ENCODE measurements at places on chromosomes 12 and 14.
A peak's percentile ranks its signal among the peaks of the same experiment; 100 is the strongest.

DNA sequence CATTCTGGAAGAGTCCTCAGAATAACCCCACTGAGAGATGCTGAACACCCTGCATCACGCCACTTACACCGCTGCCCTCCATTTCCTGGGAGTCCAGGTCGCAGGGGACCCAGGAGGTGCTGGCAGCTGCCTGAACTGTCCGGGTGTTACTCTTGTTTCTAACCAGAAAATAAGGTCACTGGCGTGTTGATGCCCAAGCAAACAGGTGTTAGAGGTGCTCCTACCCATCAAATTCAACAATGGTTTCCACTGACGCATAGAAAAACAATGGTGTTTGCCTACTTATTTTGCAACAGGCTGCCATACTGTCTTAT is 23.8 kb downstream of the PITPNM2 start:
- DNase-seq: no peak

- DNase-seq: no peak
Observed at GRCh38 chr12:66190519-66191370, 1.7 kb downstream of the IRAK3 start.

GRCh38 chr14:99176156-99176945 is 95.6 kb downstream of the BCL11B start:
- DNase-seq: no peak

DNA sequence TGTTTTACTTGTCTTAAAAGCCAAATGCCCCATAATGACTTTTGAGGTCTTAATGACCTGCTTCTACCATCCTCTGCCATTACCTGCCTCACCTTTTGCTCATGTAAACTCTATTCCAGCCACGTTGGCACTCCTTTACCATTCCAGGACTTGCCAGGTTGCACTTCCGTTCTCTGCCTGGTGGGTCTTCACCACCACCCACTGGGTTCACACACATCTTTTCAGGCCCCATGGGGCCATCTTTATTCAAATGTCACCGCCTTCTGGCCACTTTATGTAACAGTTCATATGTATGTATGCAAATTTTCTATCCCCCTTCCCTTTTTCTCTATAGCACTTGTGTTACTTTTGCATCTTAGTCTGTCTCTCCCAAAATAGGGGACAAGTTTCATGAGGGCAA is 57.7 kb downstream of the ATP2A2 start:
- no peak for DNase-seq

DNA sequence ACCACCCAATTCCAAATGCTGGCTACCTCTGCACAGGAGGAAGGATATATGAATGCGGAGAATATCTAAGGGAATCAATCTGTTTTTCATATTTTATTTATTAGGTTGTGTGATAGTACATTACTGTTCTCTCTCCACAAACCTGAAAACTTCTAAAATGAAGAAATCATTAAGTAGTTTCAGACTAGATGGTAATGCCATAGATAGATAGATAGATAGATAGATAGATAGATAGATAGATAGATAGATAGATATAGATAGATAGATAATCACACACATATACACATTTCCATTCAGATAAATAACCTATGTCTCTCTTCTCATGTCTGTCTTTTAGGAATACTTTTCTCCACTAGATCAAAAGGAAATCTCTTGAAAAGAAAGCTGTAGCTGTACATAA is 126.1 kb upstream of the TSPAN8 start:
- DNase-seq: no peak

DNA sequence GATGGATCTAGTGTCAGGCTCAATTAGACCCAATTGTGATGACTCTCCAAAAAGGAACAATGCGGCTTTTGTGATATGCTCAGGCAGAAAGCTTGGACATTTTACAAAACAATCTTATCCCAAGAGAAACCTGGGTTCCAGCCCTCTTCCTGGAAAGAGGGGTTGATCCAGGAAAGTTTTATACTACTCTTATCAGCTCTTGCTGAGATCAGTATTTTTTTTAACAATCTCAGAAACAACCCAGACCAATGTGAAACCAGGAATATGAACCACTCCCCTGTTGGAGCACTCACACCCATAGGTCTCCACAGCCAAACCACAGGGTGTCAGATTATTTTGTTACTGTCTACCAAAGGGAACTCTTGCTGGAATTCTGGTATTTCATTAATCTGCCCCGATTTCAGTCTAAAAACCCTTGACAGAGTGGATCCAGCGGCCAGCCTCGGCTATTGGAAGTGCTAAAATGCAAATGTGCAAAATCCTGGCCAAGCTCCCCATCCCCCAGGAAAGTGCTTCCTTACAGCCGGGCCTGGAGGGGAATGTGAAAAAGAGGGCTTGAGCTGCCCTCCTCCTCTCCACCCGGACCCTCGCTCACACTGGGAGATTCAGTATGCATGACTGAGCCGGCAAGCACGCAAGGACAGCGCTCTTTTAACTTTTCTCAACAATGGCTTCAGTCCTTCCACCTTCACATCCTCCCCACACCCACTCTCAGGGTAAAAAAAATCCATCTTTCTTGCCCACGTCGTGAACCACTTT is 4.0 kb downstream of the FBXL14 start:
- DNase-seq: no peak

DNA sequence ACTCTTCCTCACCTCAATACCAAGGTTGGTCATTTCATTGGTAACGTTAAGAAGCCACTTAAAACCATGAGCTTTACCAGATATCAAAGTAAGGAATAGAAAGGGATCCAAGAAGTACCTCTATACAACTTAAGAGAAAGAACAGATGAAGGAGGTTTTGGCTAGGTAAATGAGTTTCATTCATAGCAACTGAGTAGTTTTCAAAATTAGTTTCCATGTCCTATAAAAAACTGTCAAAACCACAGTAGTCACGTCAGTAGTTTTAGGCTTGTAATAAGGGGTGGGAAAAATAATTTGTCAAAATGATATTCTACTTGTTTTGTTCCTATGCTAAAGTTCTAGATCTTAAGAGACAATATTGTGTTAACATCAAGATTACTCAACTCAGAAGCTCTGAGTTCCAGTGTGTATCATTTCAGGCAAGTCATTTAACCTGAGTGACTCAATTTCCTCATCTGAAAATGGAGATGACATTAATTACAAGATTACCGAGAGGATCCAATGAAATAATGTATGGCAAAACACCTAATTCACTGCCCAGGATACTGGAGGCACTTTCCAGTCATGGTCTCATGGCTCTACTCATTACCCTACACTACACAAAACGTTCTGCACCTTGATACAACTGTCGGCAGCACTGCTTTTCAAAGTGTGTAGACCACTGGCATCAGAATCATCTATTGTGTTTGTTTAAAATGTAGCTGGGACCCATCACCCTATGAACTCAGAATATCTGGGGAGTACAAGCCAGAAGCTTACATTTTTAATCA is 24.1 kb upstream of the SLC6A13 start:
- peak; percentile 88 for DNase-seq

GRCh38 chr12:100651694-100652093 is 78.2 kb downstream of the GAS2L3 start:
- DNase-seq: no peak

DNA sequence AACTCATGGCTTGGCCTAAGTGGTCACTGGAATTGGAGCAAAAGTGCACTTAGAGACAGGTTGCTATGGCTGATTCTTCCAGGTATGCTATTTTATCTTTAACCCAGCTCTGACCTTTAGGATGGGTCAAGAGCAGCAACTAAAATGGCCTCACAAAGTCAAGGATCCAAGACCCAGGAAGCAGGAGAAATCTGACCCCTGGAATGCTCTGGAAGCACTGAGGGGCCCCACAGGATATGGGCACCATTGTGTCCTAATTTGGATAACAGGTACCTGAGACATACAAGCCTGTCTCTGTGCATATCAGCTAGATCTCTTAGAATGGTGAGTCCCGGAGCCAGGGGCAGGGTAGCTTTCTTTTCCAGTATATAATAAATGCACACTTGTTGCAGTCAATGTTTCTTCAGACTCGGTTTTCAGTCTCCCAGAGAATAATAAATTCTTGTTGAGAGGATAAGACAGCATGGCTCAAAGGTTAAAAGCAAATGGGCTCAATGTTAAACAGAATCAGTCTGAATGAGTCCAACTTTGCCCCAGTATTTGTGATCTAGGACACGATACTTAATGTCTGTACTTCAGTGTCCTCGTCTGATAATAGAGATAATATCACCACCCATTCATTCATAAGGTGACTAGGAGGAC is 29.3 kb upstream of the TMCC3 start:
- DNase-seq: no peak

DNA sequence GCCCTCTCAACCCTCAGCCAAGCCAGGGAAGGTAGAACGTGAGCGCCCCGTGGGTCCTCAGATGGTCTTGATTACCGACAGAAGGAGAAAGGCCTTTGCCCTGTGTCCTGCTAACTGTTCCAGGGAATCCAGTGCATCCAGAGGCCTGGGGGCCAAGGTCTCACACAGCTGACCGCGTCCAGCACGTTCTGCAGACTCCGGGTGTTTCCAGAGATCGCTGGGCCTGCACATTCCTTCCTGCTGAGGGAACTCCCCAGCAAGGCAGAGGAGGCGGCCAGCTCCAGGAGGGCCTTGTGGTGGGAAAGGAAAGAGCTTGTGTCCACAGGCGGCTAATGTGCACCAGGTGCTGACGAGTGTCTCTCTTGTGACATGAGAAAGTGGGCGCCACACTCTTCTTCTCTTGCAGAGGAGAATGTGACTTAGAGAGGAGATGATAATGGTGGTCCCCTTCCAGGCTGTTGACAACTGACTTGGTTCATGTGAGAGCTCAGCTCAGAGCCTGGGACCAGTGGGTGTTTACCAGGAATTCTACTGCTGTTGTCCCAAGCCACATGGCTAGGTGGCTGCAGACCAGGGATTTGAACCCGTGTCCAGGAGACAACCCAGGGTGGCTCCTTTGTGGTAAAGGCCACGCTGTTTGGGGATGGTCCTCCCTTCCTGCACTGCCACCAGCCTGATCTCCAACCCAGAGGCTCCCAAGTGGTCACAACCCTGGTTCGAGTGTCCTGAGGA is 46.8 kb upstream of the DLK1 start:
- no peak for DNase-seq

- DNase-seq: no peak
Observed at GRCh38 chr12:16155938-16156337, 121.5 kb downstream of the SLC15A5 start.

GRCh38 chr12:87227162-87227561 is 802.0 kb downstream of the C12orf50 start:
- no peak for DNase-seq

DNA sequence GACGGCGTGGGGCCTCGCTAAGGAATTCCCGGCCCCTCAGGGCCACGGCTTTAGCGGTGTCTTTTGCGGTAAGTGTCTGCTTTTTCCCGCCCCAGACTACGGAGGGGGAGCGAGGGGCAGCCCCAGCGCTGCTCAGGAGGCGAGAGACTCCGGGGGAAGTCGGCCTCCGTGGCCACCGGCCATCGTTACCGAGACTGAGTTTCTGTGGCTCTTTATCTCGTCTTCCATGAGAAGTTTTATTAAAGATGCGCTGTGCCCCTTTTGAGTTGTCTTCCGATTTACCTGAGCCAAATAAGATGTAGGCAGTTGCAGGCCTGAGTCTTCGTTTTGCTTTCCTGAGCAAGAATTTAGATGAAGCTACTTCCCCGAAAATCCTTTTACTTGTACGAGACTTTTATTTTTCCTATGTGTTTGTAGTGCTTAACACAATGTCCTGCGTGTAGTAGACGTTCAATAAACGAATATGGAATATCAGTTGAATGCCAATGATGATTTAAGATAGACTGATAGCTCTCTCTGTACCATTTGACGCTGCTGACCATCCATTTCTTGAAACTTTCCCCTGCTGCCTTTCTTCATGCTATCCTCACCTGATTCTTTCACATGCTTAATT is 462 bp downstream of the SRP54 start:
- no peak for DNase-seq
